ENCODE measurements at places on chromosomes 16 and 17. TPM values are rescaled to one million over a fixed set of nuclear protein-coding genes. Genes with fewer than 3 reads are reported as not detected.

- DNase-seq: no peak
These were observed 3.6 kb upstream of the UBE2I start for GRCh38 chr16:1305823-1306222.

The DOC2A gene
- total RNA-seq: 0.32 TPM

DNA sequence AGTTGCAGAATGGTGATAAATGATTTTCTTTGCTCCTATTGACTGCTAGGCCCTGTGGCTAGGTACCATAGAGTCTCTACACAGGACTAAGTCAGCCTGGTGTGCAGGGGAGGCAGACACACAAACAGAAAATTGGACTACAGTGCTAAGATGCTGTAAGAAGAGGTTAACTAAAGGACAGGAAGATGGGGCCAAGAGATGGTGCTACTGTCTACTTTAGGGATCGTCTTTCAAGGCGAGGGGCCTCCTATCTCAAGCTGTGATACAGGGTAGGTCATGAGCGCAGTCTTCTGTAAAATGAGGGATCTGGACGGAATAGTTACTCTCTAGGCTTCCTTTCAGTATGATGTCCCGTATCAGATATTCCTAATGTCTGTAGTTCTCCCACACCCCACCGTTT, 817 bp downstream of the NME1 start:
- DNase-seq: no peak

- no peak for DNase-seq
These were observed 119.6 kb upstream of the CNTNAP4 start for GRCh38 chr16:76157629-76158028.

DNA sequence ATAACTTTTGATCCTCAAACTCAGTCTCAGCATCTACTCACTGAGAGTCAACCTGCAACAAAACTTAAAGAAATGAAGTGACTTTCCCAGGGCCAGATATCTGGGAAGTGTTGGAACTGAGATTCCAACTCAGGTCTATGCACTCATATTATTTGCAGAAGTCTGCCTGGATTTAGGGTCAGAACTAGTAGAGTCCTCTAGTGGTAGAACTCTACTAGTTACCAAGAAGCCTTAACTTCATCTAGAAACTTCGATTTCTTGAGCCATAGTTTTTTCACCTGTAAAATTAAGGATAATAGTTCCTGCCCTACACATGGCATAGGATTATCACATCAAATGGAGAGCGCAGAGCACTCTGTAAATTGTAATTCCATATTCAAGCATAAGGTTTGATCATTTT, 23.4 kb upstream of the KRT24 start:
- DNase-seq: no peak

The CEP295NL gene
- 4.8 TPM for total RNA-seq

DNA sequence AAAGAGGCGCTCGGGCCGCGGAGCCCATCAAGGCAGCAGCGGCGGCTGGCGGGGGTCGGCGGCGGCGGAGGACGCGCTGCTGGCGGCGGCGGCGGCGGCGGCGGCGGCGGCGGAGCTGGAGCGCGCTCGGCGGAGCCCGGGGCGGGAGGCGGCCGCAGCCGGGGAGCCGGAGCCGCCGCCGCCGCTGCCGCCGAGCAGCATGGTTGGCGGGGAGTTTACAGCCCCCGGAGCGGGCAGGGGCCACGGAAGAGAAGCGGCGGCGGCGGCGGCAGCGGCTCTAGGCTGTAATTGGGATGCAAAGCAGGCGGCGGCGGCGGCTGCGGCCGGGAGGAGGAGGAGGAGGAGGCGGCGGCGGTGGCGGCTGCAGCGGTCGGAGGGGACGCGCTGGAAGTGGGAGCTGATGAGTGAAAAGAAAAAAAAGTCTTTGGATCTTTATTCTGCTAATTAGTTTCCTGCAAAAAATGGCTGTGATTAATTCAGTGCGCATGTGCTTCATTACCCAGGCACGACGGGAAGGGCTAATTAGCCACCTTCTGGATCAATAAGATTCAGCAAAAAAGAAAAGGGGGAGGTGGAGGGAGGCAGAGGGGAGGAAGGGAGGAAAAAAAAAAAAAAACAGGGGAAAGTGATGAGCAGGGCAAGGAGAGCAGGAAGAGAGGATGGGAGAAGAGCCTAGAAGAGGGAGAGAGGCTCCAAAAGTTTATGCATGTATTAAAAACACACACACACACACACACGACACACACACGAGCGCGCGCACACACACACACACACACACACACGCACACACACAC, 10.9 kb upstream of the ZFHX3 start:
- no peak for DNase-seq

DNA sequence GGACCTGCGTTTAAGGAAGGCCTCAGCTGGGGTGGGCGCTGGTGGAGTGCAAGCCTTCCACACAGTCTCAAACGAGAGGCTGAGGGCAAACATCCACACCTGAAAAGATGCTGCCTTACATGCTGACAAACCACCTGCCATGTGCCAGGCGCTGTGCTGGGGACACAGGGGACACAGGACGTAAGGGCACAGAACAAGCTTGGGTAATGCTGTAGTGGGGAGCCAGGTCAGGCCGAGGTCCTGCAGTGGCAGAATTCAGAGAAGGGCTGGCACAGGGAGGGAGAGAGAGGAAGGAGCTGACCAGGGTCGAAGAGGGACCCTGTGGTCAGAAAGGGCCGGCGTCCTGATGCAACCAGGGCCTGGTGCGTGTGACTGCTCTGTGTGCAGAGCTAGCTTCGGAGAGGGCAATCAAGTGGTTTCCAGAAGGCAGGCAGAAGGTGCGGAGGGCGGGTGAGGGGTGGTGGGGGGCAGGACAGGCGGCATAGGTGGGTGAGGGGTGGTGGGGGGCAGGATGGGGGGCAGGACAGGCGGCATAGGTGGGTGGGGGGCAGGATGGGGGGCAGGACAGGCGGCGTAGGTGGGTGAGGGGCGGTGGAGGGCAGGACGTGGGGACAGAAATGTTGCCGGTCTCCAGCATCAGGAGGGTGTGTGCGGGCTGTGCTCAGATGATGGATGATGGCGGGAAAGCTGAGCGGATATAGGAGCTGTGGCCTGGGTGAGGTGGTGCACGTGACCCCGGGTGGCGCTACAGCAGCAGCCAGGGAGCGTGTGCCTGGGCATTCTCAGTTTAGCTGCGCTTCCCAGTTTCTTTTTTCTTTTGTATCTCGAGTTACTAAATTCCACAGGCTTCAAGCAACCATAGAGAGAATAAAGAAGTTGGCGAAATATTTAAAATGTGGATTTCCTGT, 18.8 kb downstream of the TELO2 start:
- no peak for DNase-seq

The SDF2 gene
- 35.8 TPM for total RNA-seq

- no peak for DNase-seq
These were observed 19.2 kb downstream of the TMEM114 start for GRCh38 chr16:8571061-8571596.

The SDK2 gene
- total RNA-seq: 5.0 TPM

The AIPL1 gene
- total RNA-seq: not detected

- no peak for DNase-seq
These were observed 139.7 kb upstream of the CDH5 start for GRCh38 chr16:66226762-66227161.

DNA sequence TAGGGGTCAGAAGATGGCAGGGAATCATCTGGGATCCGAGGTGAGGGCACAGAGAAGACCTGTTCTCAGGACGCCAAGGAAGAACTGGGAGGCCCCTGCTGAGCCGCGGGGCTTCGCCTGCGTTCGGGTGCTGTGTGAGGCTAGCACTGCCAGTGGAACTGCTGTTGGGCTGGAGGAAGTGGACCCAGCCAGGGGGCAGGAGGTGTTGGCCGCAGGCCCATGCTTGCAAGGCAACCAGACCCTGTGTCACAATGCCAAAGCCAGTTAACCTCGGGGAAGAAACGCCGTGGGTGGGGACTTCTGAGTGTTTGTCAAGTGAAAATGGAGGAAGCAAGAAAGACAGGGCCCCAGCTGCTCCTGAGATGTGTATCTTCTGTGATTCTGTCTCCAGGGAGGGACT, 185.5 kb downstream of the LGALS9B start:
- no peak for DNase-seq

DNA sequence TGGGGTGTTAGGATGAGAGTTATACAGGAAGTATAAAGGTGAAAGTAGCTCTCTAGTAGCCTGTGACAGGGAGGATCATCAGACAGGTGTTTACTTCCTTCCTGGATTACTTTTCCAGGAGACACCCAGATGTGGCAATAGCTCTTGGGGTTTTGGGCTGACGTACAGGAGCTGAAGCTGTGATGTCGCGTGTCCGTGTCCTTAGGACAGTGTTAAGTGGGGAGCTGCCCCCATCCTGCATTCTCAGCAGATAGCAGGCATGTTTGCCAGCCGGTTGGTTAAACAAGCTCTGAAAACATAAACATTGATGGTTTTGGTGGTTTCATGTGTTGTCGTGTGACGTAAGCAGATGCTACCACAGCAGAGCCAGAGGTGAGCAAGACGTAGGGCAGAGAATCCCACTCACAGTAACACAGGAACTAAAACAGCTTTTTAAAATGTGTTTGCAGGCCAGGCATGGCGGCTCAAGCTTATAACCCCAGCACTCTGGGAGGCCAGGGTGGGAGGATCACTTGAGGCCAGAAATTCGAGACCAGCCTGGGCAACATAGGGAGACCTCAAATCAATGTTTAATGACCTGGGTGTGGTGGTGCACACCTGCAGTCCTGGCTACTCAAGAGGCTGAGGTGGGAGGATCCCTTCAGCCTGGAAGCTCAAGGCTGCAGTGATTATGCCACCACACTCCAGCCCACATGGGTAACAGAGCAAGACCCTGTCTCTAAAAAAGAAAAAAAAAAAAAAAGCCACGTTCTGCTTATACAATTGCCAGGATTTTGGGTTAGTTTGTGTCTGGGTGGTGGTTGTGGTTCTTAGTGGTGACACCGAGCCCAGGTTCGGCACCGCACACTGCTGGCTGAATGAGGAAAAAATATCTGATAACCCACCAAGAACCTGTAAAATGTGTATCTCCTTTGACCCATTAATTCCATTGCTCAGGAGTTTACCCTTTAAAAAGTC, 18.2 kb upstream of the IL17C start:
- DNase-seq: no peak

Data from urinary bladder (tissue), 4 donors.